ENCODE measurements at places on chromosomes 2 and 18.

- DNase-seq = peak; percentile 58
Observed at GRCh38 chr2:190340369-190340768, 3.0 kb upstream of the INPP1 start.

GRCh38 chr2:167575276-167575675 lies 672.1 kb downstream of the STK39 start:
- no peak for DNase-seq

DNA sequence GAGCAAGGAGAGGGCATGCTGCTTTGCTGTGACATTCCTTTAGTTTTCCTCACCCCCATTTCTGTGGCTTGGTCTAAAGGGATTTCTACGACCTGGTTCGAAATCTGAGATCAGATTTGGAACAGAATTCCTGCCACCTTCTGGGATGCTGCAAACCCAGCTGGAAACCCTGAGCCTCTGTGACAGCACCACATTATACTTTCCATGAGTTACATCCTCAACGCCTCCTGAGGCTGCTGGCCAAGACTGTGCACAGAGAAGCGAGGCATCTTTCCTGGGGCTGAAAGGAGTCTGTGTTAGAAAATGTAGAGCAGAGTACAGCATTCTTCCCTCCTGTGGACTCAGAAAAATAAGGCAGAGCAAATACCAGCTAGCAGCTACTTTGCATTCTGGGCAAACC lies 138.1 kb upstream of the CHAC2 start:
- no peak for DNase-seq

DNA sequence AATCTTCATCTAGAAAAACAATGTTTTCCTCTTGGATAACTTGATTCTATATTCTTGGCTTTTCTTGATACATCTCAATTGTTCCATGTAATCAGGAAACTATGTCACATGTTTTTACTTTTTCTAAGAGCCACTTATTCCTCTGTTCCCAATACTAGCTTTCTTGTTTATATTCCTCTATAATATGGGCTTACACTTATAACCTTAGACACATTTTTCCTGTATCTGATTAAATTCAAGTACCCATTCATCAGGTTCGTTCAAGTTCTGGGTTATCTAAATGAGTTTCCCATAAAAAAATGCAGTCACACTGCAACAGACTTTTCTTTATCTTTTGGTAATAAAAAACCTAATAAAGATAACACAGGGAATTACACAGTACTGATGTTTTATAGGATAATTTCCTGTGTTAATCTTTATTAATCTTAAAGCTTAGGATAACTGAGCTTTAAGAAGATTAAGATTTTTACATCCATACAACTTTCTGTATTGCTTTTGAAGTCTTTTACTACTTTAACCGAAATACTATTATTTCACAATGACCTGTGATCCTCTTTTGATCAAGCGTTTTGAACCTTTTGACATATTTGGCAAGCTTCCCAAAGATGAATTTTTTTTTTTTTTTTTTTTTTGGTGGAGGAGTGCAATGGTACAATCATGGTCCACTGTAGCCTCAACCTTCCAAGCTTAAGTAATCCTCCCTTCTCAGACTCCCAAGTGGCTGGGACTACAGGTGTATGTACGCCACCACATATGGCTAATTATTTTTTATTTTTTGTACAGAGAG lies 44.3 kb upstream of the C2orf66 start:
- no peak for DNase-seq

GRCh38 chr2:9313443-9313842 lies 106.8 kb downstream of the ASAP2 start:
- DNase-seq = no peak

GRCh38 chr2:241774419-241775222 lies 2.0 kb upstream of the GAL3ST2 start:
- peak; percentile 93 for DNase-seq

GRCh38 chr2:117763804-117764203 lies 50.7 kb upstream of the DDX18 start:
- DNase-seq = peak; percentile 13

DNA sequence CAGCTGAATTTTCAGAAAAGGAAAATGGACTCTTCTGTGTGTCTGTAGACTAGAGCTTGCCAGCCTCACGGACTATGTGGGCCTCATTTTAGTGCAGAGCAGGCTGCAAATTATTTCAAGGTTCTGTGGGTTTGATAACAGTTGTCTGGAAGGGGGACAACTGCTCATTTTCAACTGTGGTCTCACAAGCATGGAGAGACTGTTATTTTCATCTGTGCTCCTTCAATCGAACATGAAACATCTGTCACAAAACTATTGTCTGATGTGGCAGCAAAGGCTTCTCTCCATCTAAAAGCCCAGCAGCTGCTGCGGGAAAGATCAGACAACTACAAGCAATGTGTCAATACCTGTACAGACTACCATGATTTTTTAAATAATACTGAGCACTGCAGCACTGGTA lies 211.8 kb downstream of the LRRTM4 start:
- no peak for DNase-seq

DNA sequence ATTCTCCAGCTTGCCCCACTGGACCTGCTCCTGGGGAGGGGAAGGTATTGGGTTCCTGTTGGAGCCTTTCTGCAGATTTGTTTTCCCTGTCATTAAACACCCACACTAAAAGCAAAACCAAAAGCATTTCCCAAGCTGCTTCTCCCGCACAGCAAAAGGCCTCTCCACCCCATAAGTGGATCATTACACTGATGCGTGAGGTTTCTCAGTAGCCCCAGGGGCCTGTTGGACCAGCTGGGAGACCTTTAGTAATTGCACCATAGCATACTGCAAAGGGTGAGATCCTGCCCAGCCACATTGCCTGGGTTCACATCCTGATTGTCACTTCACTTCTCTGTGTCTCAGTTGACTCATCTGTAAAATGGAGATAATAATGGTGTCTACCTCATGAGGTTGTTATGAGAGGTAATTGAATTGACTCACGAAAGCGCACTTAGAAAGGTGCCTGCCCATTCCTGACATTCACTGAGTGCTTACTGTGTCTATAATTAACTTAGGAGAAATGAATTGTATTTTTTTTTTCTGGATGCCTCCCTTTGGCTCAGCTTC lies 43.9 kb downstream of the TOGARAM2 start:
- DNase-seq = no peak

DNA sequence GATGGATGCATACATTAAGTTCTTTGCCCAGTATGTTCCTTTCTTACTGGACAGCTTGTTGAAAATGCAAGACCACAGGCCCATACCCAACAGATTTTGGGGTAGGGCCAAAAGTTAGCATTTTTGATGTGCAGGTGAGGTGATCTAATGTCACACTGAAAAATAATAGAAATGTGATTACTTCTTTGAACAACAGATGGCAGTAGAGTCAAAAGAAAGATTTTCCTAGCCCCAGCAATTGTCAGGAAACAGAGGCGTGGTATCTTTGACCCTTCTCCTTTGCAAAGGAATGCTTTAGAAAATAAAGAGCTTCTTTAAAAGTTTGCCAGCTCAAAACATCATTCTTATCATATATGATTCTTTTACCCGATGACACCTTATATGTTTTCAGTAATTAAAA lies 343.6 kb upstream of the SYT4 start:
- peak; percentile 50 for DNase-seq

DNA sequence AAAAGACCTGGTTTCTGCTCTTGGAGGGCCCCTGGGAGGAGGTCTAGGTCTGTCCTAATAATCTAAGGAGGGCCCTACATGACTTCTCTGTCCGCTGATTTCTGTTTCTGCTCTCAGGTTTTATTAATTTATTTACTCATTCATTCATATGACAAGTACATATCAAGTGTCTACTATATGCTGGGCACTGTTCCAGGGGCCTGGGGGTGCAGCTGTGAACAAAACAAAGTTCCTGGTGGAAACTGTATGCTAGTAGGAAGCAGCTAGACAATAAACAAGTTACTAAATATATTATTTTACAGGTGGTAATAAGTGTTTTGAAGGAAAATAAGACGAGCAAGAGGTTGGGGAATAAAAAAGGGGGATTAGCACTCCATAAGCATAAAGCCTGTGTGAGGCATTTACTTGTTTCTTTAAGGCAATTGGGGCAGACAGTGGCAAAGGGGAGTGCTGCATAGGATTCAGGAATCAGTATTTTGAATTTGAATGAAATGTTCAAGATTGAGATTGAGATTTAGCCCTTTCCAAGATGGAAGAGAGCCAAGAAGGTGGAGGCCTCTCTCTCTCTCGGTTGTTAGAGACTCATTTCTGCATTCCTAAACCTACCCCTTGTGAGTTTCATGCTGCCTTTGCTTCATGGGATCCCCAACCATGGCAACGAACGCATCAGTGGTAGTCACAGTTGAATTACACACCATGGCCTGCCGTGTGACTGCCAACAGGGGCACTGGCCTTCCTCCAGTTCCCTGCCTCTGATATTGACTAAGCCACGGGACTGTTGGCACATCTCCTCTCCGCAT lies 28.3 kb downstream of the DRC1 start:
- DNase-seq = peak; percentile 32

DNA sequence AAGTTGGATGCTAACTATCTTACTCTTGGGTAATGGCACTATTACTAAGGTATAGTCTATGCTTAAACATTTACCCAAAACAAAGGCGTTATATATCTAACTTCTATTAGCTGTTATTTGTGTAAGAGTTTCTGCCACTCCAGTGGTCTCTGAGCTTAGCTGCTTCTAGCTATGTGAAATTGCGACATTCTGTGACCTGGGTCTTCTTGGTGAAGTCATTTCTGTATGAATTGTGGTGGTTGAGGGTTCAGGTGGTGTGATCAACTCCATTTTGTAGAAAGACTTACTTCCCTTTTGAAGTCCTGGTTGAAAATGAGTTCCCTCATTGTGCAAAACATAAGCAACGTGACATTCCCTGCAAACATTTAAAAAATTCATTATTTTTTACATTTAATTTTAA lies 221.6 kb downstream of the PIK3C3 start:
- DNase-seq = no peak

DNA sequence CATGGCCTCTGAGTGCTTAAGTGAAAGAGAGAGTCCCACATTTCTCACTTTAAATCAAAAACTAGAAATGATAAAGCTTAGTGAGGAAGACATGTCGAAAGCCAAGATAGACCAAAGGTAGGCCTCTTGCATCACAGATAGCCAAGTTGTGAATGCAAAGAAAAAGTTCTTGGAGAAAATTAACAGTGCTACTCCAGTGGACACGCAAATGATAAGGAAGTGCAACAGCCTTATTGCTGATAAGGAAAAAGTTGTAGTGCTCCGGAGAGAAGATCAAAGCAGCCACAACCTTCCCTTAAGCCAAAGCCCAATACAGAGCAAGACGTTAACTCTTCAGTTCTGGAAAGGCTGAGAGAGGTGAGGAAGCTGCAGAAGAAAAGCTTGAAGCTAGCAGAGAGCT lies 32.1 kb downstream of the PSMD1 start:
- no peak for DNase-seq

GRCh38 chr2:227629435-227629834 lies 12.1 kb downstream of the SCYGR4 start:
- no peak for DNase-seq

DNA sequence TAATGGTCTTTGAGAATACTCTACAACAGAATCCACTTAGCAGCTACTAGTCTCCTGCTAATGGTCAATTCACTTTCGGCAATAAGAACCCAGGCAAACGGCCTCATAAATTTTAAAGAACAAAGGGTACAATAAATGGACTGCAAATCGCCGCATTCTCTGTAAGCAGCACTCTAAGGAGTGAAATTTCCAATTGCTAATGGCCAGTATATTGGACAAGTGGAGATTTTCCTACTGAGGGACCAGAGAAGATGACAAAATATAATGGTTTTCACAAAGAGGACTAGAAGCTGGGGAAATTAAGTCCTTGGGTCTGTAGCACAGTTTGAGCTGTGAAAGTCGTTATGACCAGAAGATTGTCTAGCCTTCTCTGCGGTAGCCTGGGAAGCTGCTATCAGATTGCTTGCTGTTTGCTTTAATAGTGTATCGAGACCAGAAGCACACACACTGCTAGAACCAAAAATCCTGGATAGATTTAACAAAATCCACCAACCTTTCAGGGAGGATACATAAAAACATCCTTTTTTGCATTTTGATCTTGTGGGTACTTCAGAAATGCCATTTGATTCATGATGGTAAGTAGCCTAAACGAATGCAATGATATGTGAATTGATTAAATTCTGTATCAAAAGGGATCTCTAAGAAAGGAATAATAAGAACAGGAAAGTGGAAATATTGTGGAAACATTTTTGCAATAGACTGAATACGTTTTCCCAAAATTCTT lies 53.6 kb upstream of the ATP8B1 start:
- no peak for DNase-seq

DNA sequence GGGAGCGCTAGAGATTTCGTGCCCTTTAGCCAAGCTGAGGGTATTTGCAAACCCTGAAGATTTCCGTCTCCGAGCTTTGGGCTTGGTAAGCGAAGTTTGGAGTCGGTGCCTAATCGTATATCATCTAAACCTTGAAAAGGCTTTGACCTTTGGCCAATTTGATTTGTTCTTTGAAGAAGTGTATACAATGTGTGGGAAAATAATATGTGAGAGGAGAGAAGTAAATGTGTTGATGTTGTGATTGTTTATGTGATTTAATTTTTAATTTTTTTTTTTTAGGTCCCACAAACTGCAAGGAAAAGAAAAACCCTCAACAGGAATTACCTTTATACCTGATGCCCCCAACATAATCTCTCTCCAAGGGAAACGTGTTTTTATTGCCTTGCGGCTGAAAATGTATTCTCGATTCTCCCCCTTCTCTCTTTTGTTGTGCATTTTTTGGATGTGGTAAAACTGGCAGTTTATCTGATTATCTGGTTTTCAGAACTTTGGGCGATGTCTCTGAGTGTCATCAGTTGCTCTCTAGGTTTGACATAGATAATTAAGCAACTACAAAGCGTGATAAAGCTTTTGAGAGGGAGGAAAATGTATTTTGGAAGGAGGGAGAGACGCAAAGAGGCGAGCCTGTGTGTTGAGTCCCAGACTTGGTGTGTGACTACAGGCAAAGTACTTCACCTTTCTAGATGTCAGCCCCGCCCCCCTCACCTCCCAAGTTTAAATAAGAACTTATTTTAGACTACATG lies 912 bp upstream of the FBXO11 start:
- DNase-seq = peak; percentile 45

DNA sequence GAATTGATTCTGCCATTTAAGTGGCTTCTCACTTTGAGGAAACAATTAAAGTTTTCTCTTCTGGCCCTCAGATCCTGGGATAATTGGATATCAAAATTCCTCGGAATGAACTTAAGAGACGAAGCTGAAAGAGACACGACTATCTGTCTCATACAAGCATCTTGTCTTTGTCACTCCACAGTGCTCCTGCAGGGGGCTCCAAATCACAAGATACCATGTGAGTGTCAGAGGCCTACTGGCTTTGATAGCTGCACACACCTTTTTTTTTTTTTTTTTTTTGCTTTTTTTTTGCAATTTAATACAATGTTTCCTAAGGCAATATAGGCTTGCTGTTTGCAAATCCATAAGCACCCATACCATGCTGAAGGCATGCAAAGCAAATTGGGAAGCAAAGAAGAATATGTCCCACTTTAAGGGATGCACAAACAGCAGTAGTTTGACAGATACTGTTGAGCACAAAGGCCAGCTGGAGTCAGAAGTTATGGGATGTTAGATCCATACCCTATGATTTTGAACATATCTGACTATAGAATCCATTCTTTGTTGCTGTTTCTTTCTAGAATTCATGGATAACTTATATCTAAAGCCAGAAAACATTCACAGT lies 109.0 kb upstream of the CBLN2 start:
- DNase-seq = peak; percentile 20

GRCh38 chr2:71961289-71962027 lies 186.2 kb downstream of the CYP26B1 start:
- no peak for DNase-seq

Measured in GM23248 (cell line).